LoVo (cell line): ENCODE measurements at places on chromosomes 11 and 22.

DNA sequence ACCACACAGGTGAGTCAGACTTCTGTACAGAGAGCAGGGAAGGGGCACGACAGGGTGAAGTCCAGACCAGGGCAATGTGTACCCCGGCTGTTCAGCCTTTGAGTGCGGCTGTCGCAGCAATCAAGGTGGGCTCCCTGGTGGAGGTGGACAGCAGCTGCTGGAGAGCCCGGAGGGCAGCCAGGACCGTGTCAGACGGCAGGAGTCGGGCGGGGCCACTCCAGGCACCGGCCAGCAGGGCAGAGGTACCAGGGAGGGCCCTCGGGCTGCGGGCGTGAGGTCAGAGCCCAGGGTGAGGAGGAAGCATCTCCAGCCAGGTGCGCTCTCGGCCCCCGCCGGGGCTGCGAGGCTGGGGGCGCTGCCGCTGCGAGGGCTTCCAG, 802 bp upstream of the PIM3 start:
- DNase-seq = peak; percentile 64

DNA sequence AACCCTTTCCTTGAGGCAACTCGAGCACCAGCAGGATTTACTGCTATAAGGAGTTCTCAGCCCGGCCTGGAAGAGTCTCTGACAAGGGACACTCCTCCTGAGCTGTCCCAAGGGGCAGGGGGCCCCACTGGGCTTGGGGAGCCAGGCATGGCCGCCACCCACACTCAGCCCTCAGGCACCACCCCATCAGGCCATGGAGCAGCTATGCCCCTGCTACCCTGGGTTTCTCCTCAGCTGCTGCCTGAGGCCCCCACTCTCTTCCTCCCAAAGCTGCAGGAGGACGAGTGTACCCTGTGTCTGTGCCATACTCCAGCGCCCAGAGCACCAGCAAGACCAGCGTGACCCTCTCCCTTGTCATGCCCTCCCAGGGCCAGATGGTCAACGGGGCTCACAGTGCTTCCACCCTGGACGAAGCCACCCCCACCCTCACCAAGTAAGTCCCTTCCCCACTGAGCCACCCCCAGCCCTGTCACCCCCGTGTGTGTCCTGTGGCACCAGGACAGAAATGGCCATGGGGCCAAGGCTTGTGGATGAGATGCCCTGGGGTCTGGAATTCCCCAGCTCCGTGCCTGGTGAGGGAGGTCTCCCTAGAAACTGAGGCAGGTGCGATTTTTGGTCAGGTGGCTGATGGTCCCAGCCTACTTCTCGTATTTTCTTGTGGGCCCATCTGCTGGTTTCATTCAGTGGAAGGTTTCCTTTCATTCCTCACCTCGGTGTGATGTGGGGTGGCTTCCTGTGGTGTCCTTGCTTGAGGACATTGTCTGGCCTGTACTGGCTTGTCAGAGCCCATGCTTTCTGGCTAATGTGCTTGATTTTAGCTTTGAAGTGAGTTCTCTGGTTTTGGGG, 28.4 kb downstream of the TAB1 start:
- DNase-seq = no peak

GRCh38 chr11:10019906-10020682, 273.9 kb downstream of the SBF2 start:
- peak; percentile 71 for DNase-seq

GRCh38 chr22:27262361-27262760, 539.2 kb downstream of the MN1 start:
- no peak for DNase-seq

- DNase-seq = no peak
Observed at GRCh38 chr11:83392556-83392955, 106.4 kb upstream of the CCDC90B start.

- DNase-seq = no peak
Observed at GRCh38 chr11:68532727-68533369, 72.3 kb downstream of the PPP6R3 start.

DNA sequence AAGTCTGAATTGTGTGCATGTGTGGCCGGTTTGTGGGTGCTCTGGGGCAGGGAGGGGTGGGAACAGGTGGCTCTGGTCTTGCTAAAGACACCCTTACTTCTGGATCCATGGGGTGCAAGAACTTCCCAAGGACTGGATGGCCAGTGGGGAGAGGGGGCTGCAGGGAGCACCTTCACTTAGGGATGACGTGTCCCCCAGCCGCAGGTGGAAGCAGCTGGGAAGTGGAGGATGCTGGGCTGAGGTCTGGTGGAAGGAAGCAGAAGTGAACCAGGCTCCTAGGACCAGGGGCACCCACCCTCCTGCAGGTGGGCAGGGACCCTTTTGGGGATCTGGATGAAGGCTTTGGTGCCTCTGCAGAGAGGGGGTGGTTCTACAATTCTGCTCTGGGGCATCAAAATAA, 9.9 kb upstream of the MIEF1 start:
- DNase-seq = no peak

DNA sequence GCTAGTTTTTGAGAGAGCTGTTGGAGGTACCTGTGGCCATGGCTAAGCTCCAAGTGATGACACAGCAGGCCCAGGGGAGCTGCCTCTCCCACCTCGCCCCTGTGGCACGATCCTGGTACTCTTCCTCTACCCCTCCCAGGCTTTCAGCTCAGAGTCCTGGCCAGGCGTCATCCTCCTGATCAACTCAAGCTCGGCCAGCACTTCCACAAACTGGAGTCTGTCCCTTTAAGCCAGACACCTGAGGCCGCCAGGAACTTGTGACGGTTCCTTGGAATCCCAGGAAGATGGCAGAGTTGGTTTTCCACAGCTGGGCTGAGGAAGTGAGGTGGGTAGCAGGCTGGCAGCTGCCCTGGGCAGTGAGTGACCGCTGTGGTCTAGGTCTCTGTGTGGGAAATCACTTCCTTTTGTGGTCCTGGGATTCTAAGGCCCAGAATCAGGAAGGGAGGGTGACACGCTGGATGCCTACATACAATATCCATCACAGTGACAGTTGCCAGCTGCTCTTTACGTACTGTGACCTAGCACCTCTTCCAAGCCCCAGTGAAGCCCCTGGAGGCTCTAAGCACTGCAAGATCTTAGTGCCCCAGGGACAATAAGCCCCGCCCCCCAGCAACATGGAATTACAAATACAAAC, 3.2 kb upstream of the CST6 start:
- peak; percentile 38 for DNase-seq

GRCh38 chr11:60771879-60772525, 13.1 kb upstream of the MS4A10 start:
- no peak for DNase-seq

DNA sequence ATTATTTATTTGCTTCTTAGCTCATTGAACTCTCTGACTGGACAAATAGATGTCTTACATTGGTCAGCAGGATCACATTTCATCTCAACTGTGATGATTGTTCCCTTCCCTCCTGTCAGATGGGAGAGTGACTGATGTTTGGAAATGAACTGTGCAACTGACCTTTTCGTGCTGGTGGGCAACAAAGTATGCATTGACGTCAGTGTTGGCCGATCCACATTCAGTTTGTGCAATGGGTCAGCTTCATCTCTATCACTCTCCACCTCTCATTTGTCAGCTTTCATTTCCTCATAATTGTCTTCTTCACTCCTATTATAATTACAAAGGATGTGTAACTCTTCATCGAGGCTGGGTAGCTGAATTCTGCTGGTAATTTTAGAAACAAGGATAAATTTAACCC, 71.3 kb downstream of the PPP2R1B start:
- no peak for DNase-seq

- DNase-seq = no peak
Observed at GRCh38 chr11:121460941-121461514, 8.3 kb upstream of the SORL1-AS1 start.

- DNase-seq = no peak
Observed at GRCh38 chr11:84541731-84542340, 1085.3 kb downstream of the DLG2 start.

DNA sequence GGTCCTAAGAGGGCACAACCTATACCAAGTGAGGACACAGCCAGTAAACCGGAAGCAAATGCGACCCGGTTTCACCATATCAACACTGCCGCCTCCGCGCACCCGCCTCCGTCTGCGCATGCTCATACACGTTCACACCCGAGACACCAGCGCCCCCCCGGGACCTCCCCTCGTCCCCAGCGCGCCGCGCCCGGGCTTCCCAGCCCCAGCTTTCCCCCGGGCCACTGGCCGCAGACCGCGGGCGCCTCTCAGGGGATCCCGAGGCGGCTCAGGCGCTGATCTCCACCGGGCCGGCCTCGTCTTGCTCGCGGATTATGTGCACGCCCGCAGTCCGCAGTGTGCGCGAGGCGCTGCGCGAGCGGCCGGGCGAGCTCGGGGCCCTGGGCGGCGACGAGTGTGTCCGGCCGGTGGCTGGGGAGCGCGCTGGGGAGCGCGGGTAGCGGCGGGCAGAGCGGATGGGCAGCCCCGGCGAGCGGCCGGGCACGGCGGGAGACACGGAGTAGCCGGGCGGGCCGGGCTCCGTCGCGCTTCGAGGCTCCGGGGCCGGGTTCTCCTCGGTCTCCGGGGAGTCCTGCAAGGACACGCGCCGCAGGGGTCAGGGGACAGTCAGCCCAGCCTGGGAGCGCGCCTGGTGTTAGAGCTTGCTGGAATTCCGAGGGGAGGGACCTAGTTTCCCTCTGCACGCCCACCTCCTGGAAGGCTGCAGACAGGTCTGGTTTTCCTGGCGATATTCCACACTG, 2.0 kb downstream of the HEPN1 start:
- no peak for DNase-seq

- DNase-seq = no peak
Observed at GRCh38 chr11:124788521-124788920, 11.7 kb downstream of the MSANTD2 start.

- no peak for DNase-seq
Observed at GRCh38 chr11:134471716-134472455, 59.8 kb upstream of the B3GAT1 start.

- DNase-seq = peak; percentile 68
Observed at GRCh38 chr11:121451178-121451985, 732 bp upstream of the SORL1 start.

- DNase-seq = no peak
Observed at GRCh38 chr11:32116668-32117067, 25.8 kb downstream of the RCN1 start.

- DNase-seq = peak; percentile 4
Observed at GRCh38 chr22:19109198-19110063, 12.8 kb downstream of the DGCR2 start.

GRCh38 chr22:38317995-38318715, 922 bp upstream of the CSNK1E start:
- peak; percentile 94 for DNase-seq

DNA sequence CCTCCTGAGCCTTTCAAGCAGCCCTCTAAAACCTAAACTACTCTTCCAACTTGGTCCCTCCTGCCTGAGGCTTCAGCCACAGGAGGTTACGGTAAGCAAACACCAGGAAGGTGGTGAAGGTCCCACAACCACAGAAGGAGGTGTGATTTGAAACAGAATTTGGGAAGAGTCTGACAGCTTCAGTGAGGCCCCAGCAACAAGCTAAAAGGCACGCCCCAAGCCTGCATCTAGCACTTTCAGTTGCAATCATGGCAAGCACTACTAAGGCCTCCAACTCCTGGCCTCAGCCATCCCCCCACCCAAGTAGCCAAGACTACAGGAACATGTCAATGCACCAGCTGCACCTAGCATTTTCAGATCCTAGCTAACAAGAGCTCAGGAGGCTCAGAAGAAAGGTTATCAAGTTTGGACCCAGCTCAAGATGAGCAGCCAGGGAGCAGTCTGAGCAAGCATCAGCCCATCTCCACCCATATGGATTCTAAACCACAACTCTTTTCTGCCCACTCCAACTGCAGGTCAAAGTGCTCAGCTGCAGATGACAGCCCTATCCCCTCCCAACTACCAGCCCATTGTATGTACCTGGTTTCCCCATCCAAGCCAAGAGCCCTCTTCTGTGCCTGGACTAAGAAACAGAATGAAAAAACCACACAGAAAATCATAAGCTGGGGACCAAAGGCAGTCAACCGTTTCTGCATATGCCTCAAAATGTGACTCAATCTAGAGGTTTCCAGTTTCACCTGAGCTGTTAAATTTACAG, 10.4 kb upstream of the AHNAK start:
- DNase-seq = no peak

DNA sequence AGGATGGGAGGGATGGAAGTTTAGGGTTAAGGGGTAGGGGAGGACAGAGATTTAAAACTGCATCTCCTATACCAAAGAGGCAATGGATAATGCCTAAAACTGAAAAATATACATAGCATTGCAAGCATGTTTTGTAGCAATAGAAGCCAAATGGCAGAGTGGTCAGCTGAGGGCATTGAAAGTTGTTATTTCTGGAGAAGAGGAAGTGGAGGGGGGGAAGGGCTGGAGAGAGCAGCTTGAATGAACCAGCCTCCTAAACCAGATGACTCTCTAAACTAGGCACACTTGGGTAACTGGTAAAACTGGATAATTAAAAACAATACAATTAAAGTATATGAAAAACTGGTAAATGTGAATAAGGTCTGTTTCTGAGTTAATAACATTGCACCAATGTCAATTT, 70.3 kb upstream of the TP53I11 start:
- no peak for DNase-seq

DNA sequence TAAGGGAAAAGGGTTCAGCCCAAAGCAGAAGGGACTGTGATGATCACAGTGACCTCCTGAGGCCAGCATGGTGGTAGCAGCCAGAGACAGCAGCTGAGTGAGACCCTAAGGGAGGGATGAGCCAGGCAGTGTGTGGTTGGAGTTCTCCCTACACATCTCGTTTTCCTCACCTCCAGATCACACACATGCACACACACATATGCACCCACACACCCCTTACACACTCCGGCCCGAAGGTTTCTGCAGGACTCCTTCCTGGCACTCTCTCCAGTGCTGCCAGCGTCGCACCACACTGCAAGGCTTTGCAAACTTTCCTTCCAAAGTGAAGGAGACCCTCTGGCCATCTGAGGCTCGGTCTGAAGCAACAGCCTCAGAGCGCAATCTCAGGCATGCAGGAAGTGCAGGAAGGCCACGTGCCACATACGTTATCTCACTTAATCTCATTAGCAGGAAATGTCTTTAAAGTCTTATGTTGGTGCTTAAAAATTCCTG, 26.9 kb upstream of the TP53I11 start:
- no peak for DNase-seq

- DNase-seq = no peak
Observed at GRCh38 chr11:36868380-36868779, 270.3 kb upstream of the RAG2 start.

DNA sequence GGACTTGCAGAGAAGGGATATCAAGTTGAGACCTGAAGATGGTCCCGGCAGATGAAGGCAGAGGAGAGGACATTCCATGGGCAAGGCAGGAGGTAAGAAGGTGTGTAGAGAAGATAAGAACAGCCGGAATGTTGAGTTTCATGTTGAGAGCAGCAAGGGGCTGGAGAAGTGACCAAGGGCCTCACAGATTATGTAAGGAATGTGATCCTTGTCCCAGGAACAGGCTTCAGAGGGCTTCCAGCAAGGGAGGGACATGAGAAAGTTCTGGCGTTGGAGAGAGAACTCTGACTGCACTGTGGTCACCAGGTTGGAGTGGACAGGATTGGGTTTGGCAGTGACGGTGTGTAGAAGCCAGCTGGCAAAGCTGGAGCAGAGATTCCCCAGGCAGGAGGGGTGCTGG, 27.6 kb upstream of the PPFIA1 start:
- no peak for DNase-seq

GRCh38 chr22:30252411-30253204, 6.0 kb upstream of the LIF start:
- DNase-seq = peak; percentile 78

- DNase-seq = no peak
Observed at GRCh38 chr11:16596231-16596630, 142.2 kb upstream of the C11orf58 start.
